ENCODE measurements at places on chromosomes 7 and 10. TPM values are rescaled to one million over a fixed set of nuclear protein-coding genes. Genes with fewer than 3 reads are reported as not detected.
A peak's percentile ranks its signal among the peaks of the same experiment; 100 is the strongest.

The THAP5 gene
- 35.6 TPM for total RNA-seq

The TAS2R5 gene
- 1.0 TPM for total RNA-seq

DNA sequence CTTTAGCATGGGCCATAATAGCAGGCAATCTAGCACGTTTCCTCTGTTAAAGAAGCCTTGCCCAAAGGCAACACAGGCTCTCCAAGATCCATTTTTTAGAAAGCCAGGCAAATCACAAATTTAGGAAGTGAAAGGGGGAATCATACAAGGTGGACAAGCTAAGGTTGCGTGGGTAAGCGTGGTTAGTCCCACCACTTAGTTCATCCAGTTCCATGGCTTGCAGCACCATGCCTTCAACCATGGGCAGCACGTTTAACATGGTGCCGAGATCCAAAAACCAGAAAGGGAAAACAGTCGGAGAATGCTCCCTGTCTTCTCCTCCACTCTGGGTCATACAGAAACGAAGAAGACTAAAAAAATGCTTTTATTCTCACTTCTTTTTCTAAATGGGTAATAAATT is 234.4 kb upstream of the IMMP2L start:
- H3K27me3 ChIP-seq, result no peaks in the 10 kb centered on the region
- peak; percentile 56 for DNase-seq

The MINDY4 gene
- total RNA-seq, result 1.2 TPM

The AGR2 gene
- not detected for total RNA-seq

DNA sequence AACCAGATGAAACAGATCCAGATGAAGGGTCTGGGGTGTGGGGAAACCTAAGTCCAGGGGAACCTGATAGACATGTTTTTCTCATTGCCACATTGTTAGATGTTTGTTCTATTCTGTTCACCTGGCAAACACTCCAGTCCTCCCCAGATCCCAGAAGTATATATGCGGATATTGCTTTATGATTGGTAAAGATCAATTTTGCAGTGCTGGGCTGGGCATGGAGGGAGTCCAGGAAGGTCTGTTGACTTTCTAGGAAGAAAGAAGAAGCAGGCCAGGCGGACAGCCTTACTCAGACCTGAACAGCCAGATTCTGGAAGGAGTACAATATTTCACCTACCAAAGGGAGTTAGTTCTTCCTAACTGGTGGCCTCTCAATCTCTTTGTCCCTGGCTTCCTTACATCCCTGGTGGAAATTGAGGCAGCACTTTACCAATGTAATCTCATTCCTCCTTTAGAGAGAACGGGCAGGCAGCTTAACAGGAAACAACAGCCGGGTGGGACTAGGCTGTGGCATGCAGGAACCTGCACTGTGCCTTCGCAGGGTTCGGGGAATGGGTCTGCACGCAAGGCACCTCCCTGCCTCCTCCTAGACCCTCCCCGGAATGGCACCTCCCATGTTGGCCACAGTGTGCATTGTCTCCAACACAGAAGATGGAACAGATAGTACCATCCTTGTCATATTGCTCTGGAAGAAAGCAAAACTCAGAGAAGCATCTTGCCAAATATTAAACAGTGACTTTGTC is 930 bp downstream of the GIMAP6 start:
- peak overlapping the region; percentile 92 for H3K27ac ChIP-seq
- no peaks in the 10 kb centered on the region for H3K27me3 ChIP-seq
- peak; percentile 92 for DNase-seq
- H3K4me3 ChIP-seq, result peak overlapping the region; percentile 93
- H3K4me1 ChIP-seq, result peaks cover 70% of the 10 kb centered on the region
- H3K36me3 ChIP-seq, result peaks cover 67% of the 10 kb centered on the region

DNA sequence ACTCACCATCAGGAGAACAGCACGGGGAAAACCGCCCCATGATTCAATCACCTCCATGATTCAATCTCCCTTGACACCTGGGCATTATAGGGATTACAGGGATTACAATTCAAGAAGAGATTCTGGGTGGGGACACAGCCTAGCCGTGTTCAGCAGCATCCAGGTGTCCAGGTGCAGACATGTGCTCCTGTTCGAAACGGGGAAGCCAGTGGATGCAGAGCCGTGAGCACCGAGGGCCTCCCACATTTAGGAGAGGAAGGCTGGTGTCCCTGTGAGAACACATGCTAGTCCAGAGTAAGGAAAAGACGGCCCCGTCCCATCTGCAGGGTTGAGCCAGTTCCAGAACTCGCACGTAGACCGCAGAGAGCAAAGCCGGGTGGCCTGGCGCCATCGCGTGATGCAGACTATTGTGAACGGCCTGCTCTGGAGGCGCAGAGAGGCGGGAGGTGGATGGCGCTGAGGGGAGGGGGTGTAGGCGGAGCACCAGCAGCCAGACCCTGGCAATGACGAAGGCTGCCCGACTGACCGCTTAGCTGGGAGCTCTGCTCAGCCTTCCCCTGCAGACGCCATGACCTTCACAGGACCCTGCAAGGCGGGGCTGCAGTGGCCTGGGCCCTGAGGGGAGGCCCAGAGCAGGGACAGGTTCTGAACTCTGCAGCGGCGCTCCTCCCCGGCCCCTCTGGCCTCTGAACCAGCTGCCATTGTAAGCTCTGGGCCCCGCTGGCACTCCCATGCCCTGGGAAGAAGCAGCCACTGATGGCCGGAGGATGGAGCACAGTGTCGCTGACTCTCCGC is 141.6 kb upstream of the TCERG1L start:
- H3K4me3 ChIP-seq, result no peak overlapping the region
- DNase-seq, result no peak
- H3K36me3 ChIP-seq, result no peaks in the 10 kb centered on the region
- peaks cover 12% of the 10 kb centered on the region for H3K27me3 ChIP-seq

DNA sequence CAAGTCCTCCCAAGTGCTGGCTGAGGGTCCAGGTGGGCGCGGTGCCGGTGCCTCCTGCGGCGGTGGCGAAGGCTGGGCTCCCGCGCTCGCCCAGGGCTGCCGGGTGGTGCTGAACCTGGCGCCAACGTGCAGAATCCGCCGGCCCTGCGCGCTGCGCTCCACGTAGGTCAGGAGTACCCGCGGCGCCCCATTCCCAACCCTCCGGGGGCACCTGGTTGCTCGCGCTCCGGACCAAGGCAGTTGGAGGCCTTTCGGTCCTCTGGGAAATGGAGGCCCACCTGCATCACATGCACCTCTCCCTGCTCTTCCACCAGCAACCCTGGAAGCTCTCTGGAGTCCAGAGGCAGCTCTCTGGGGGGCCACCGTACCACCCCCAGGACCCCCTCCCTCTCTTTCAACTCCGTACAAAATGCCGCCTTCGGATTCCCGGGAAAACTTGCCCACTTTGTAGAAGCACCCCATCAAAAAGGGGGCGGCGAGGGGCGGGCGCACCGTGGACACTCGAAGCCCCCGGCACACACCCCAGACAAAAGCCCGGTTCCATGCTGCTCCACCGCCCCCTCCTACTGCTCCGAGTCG is 745 bp downstream of the SLC16A9 start:
- H3K4me1 ChIP-seq, result peaks cover 6% of the 10 kb centered on the region
- DNase-seq, result peak; percentile 68
- peaks cover 57% of the 10 kb centered on the region for H3K27me3 ChIP-seq
- peak overlapping the region; percentile 84 for H3K4me3 ChIP-seq
- no peaks in the 10 kb centered on the region for H3K36me3 ChIP-seq

DNA sequence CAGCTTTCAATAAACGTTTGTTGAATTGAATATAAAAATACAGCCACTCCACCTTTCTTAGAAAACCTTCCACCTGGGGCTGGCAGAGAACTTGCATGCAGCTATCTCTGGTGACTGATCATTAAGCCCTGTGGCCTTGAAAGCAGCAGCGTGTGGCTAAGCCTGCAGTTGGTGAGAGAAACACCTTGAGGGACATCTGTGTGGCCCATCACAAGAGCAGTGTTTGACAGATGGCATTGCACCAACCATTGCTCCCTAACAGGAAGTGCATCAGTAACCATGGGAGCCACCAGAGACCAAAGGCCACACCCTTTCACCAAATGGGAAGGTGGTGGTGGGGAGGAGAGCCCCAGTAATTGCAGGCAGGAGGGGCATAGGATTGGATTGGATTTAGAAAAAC is 22.4 kb downstream of the RHOBTB1 start:
- no peak overlapping the region for H3K4me3 ChIP-seq
- H3K36me3 ChIP-seq, result no peaks in the 10 kb centered on the region
- no peak overlapping the region for H3K27ac ChIP-seq
- no peak for DNase-seq
- H3K27me3 ChIP-seq, result peaks cover 4% of the 10 kb centered on the region

GRCh38 chr10:132993271-132994184 is 51.2 kb upstream of the CFAP46 start:
- DNase-seq, result no peak
- no peak overlapping the region for H3K4me3 ChIP-seq
- H3K27me3 ChIP-seq, result no peaks in the 10 kb centered on the region
- no peaks in the 10 kb centered on the region for H3K4me1 ChIP-seq

DNA sequence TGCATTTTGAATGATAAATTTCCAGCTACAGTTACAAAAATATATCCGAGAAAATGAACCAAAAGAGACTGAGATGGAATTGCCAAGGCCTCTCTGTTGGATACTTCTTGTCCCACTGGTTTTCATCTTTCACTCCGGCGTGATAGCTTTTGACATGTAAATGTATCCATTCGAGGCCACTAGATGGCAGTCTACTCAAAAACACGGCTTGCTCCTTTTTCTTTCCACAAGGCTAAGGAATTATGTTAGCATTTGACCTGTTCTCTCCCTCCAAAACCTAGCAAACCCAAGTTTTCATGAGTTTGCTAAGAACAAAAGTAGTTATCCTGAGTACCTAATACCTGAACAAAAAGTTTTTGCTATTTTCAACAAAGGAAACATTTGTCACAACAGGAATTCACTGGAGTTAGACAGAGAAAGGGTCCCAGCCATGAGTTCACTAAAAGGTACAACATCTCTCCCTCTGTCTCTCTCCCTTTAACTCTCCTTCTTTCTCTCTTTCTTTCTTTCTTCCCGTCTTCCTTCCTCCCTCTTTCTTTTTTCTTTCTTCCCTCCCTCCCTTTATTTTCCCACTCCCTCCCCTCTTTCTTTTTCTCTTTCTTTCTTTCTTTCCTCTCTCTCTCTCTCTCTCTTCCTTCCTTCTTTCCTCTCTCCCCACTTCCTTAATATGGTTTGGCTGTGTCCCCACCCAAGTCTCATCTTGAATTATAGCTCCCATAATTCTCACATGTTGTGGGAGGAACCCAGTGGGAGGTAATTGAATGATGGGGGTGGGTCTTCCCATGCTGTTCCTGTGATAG is 207.9 kb upstream of the MYO3A start:
- H3K27me3 ChIP-seq, result no peaks in the 10 kb centered on the region
- no peak overlapping the region for H3K4me3 ChIP-seq
- H3K4me1 ChIP-seq, result no peaks in the 10 kb centered on the region
- peak; percentile 74 for DNase-seq

The ARF5 gene
- total RNA-seq, result 117 TPM

The NPSR1 gene
- total RNA-seq, result not detected

- DNase-seq, result no peak
- peaks cover under 1% of the 10 kb centered on the region for H3K4me1 ChIP-seq
- no peak overlapping the region for H3K4me3 ChIP-seq
- no peaks in the 10 kb centered on the region for H3K27me3 ChIP-seq
- peaks cover 32% of the 10 kb centered on the region for H3K36me3 ChIP-seq
Measured at GRCh38 chr7:104130726-104131125, 77.1 kb downstream of the ORC5 start.

The OPALIN gene
- not detected for total RNA-seq

DNA sequence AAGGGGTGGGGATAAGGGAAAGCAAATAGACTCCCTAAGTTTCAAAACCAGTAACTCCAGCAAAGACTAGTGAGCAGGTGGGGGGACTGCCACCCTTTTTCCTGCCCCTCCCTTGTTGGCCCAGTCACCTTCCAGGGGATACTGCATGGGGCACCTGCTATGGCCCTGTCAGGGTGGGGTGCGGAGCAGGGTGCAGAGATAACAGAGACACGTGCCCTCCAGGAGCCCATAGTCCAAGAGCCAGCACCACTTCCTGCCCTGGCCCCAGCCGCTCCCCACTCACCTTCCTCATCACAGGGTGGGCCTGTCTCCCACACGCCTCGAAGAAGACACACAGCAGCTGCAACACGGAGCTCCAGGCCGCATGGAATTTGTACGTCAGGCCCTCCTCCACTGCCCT is 20.6 kb downstream of the RRP12 start:
- H3K27me3 ChIP-seq, result no peaks in the 10 kb centered on the region
- no peak overlapping the region for H3K4me3 ChIP-seq
- peaks cover 25% of the 10 kb centered on the region for H3K36me3 ChIP-seq
- no peak for DNase-seq
- no peak overlapping the region for H3K27ac ChIP-seq

- no peak for DNase-seq
- no peak overlapping the region for H3K27ac ChIP-seq
- no peak overlapping the region for H3K4me3 ChIP-seq
- H3K4me1 ChIP-seq, result peaks cover 64% of the 10 kb centered on the region
- no peaks in the 10 kb centered on the region for H3K27me3 ChIP-seq
- peaks cover 31% of the 10 kb centered on the region for H3K36me3 ChIP-seq
Measured at GRCh38 chr7:55477781-55478374, 94.4 kb downstream of the VOPP1 start.

DNA sequence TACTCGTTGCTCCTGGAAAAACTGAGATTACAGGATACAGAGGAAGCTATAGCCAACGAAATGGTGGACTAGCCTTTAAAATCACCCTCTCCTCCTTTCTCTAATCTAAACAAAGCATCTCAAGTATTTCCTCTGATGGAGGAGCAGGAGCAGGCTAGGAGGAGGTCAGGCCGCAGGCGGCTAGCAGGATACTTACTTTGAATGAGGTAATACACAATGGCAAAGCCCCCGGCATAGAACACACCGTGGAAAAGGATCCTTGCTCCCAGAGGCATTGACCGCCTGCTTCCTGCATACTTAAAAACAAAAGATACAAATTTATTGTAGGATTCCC is 64.4 kb downstream of the STK17A start:
- DNase-seq, result no peak
- H3K36me3 ChIP-seq, result peaks cover 51% of the 10 kb centered on the region
- peak overlapping the region; percentile 81 for H3K4me3 ChIP-seq
- peak overlapping the region; percentile 99 for H3K27ac ChIP-seq

The LIPK gene
- total RNA-seq, result not detected

The FANK1 gene
- total RNA-seq, result 0.38 TPM

The GPR37 gene
- total RNA-seq, result not detected

The PIP gene
- not detected for total RNA-seq

DNA sequence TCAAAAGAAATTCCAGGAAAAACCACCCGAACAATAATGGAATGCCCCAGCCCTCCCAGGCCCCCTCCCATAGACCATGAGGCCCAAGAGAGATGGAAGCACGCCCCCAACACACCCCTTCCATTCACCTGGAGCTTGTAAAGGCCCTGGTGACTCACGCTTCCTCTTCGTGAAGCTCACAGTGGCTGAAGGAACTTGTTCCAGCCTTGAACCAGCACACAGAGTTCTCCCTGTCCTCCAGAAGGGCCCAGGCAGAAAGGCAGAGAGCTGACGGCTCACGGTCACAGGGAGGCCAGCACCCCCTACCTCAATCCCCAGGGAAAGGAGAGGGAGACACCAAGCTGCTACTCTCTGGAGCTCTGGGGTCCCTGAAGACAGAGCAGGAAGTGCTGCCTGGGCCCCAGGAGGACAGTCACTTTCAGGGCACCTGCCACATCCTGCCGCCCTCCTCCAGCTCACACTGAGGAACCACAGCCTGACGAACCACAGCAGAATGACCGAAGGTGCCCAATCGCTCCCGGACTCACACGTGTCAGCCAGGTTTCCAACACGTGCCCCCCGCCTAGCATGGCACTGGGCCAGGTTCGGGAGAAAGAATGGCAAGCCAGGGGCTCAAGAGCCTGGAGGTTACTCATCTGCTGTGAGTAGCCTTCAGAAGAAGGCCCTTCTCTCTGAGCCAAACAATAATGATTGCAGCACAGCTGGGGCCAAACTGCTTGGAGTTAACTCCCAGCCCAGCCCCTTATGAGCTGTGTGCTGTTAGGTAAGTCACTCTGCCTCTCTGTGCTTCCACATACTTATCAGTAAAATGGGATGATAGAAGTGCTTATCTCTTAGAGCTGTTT is 52.8 kb downstream of the DLG5 start:
- peak overlapping the region; percentile 71 for H3K27ac ChIP-seq
- no peaks in the 10 kb centered on the region for H3K27me3 ChIP-seq
- peak; percentile 74 for DNase-seq
- H3K4me3 ChIP-seq, result peak overlapping the region; percentile 35
- H3K4me1 ChIP-seq, result peaks cover 13% of the 10 kb centered on the region
